ENCODE measurements at places on chromosomes 2 and 18. TPM values are rescaled to one million over a fixed set of nuclear protein-coding genes. Genes with fewer than 3 reads are reported as not detected.

DNA sequence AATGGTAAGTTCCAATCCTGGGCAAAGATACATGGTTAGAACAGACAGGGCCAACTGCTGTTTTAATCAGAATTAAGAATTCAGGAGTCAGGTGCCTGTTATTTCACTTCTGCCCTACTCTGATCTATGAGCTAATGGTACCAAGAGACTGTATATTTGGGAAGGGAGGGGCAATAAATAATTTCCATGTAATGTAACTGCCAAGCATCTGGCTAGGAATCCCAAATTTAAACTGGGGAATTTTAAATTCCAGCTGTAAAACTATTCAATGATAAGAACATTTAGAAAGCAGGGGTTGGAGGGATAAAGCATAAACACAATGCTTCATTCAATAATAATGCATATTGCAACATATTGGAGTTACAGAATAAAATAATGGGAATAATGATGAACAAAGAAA lies 49.7 kb downstream of the SCN7A start:
- DNase-seq = no peak

DNA sequence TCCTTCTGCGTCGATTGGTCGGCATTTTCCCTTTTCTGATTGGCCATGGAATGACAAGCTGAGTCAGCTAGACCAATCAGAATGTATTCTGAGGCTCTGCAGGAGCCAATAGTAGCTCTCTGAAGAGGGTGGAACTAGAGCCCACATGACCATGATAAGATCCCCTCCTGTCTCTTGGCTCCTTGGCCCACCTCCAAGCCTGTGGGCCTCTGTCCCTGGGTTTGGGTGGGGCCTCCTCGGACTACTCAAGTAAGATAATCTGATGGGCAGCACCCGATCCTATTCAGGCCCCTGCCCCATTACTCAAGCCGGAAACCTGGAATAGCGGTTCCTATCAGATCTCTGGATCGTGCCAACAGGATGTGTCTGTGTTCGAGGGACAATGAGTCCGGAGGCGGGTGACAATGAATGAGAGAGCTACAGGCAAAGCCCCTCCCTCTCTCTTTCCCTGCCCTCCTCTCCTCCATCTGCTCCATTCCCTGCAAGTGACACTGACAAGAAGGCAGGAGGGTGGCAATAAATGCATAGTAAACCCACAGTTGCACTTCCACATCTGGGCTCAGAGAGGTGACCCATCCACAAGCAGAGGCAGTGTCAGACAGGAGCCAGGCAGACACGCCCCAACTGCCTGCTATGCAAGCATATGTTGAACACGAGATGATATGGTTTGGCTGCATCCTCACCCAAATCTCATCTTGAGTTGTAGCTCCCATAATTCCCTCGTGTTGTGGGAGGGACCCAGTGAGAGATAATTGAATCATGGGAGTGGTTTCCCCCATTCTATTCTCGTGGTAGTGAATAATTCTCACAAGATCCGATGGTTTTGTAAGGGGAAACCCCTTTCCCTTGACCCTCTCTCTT lies 114.7 kb downstream of the TNS1 start:
- no peak for DNase-seq

DNA sequence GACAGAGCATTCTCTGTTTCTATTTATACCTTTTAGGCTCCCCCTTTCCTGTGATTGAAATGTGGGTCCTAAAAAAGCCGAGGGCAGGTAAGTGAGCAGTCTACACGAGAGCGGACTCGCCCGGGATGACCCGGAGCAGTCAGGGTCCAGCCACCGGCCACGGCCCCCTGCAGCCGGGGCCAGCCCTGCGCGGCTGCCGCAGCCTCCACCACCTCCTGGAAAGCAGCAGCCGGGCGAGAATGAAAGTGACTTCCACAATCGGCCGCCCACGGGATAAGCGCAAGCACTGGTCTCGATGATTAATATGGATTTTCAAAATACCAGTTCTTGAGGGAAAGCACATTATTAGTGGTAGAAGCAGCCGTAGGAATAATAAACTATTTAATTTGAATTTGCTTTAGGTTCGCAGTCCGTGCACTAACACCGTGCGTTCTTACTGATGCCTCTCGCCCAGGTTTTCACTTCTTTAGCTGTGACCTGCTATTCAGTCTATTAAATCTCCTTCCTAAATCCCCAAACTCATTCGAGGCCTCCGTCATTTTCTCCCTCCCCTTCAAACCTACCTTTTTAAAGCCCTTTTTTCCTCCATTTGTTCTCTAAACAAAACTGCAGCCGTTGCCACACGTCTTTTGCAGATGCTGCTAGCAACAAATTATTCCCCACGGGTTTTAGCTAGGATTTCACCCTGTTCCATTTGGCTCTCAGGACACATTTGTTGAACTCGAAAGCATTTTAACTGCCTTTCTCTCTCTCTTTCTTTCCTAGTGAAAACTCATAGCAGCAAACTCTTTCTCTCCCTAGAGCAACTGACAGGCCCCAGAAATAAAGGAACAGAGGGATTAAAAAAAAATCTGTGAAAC lies 1015.1 kb upstream of the PIK3C3 start:
- DNase-seq = no peak

- no peak for DNase-seq
Observed at GRCh38 chr2:229124136-229124535, 147.0 kb downstream of the PID1 start.

- no peak for DNase-seq
Observed at GRCh38 chr18:22539051-22539765, 121.5 kb upstream of the CTAGE1 start.

Gene SLC5A7
- not detected for total RNA-seq

Gene RAD51AP2
- not detected for total RNA-seq

Gene ZNG1B
- 40.0 TPM for total RNA-seq
